Right atrium auricular region (tissue), 2 donors: ENCODE measurements at places on chromosomes 16 and 17. TPM values are rescaled to one million over a fixed set of nuclear protein-coding genes. Genes with fewer than 3 reads are reported as not detected.
A peak's percentile ranks its signal among the peaks of the same experiment; 100 is the strongest.

HYDIN gene
- total RNA-seq: 3.8 TPM

GRCh38 chr17:40484285-40484972 is 17.0 kb downstream of the TNS4 start:
- H3K4me3 ChIP-seq: no peak overlapping the region
- H3K27me3 ChIP-seq: no peaks in the 10 kb centered on the region
- no peaks in the 10 kb centered on the region for H3K4me1 ChIP-seq
- H3K27ac ChIP-seq: no peak overlapping the region
- no peaks in the 10 kb centered on the region for H3K36me3 ChIP-seq

GRCh38 chr16:16857603-16858283 is 478.8 kb downstream of the NPIPA7 start:
- no peak overlapping the region for H3K4me3 ChIP-seq
- no peaks in the 10 kb centered on the region for H3K4me1 ChIP-seq
- no peaks in the 10 kb centered on the region for H3K36me3 ChIP-seq
- no peak overlapping the region for H3K27ac ChIP-seq
- no peaks in the 10 kb centered on the region for H3K27me3 ChIP-seq

GRCh38 chr17:67829331-67829730 is 4.0 kb downstream of the BPTF start:
- no peak overlapping the region for H3K4me3 ChIP-seq
- H3K27ac ChIP-seq: no peak overlapping the region
- no peaks in the 10 kb centered on the region for H3K27me3 ChIP-seq
- peak; percentile 2 for DNase-seq
- H3K36me3 ChIP-seq: no peaks in the 10 kb centered on the region

- H3K27me3 ChIP-seq: no peaks in the 10 kb centered on the region
- H3K4me1 ChIP-seq: no peaks in the 10 kb centered on the region
- no peak for DNase-seq
- no peaks in the 10 kb centered on the region for H3K36me3 ChIP-seq
- no peak overlapping the region for H3K27ac ChIP-seq
- no peak overlapping the region for H3K4me3 ChIP-seq
Measured at GRCh38 chr16:83403761-83404160, 404.0 kb upstream of the HSBP1 start.

GRCh38 chr16:57577691-57578224 is 35.3 kb downstream of the ADGRG5 start:
- no peak overlapping the region for H3K27ac ChIP-seq
- no peaks in the 10 kb centered on the region for H3K4me1 ChIP-seq
- no peaks in the 10 kb centered on the region for H3K27me3 ChIP-seq
- H3K36me3 ChIP-seq: no peaks in the 10 kb centered on the region
- no peak overlapping the region for H3K4me3 ChIP-seq
